Activated CD8-positive, alpha-beta T cell treated with anti-CD3 and anti-CD28 coated beads, Interleukin-2, amount 10 ng/mL, durations not matched to agents 7 days and 5 days (primary cell): ENCODE measurements at places on chromosomes 6 and 20. TPM values are rescaled to one million over a fixed set of nuclear protein-coding genes. Genes with fewer than 3 reads are reported as not detected.

- peak within 1 kb of the TSS; percentile 96 for H3K4me3 ChIP-seq
- H3K4me1 ChIP-seq: peaks cover 52% of the 10 kb centered on the region
- no peaks in the 10 kb centered on the region for H3K27me3 ChIP-seq
- peak; percentile 97 for DNase-seq
- peak within 1 kb of the TSS; percentile 94 for H3K27ac ChIP-seq
Observed at GRCh38 chr20:24992487-24993205, at the start of gene APMAP. TSS of gene APMAP (minus strand) at chr20:24992751. CDS start at chr20:24992688, 63 bp downstream.

- no peak overlapping the region for H3K27ac ChIP-seq
- no peak overlapping the region for H3K4me3 ChIP-seq
- peaks cover 65% of the 10 kb centered on the region for H3K36me3 ChIP-seq
- H3K4me1 ChIP-seq: peaks cover 3% of the 10 kb centered on the region
- DNase-seq: no peak
Observed at GRCh38 chr20:64023361-64024140, 12.4 kb upstream of the C20orf204 start.

GRCh38 chr20:47108994-47109393 lies 214.4 kb downstream of the EYA2 start:
- DNase-seq: no peak
- no peaks in the 10 kb centered on the region for H3K4me1 ChIP-seq
- H3K27me3 ChIP-seq: peaks cover 2% of the 10 kb centered on the region
- no peaks in the 10 kb centered on the region for H3K36me3 ChIP-seq

DNA sequence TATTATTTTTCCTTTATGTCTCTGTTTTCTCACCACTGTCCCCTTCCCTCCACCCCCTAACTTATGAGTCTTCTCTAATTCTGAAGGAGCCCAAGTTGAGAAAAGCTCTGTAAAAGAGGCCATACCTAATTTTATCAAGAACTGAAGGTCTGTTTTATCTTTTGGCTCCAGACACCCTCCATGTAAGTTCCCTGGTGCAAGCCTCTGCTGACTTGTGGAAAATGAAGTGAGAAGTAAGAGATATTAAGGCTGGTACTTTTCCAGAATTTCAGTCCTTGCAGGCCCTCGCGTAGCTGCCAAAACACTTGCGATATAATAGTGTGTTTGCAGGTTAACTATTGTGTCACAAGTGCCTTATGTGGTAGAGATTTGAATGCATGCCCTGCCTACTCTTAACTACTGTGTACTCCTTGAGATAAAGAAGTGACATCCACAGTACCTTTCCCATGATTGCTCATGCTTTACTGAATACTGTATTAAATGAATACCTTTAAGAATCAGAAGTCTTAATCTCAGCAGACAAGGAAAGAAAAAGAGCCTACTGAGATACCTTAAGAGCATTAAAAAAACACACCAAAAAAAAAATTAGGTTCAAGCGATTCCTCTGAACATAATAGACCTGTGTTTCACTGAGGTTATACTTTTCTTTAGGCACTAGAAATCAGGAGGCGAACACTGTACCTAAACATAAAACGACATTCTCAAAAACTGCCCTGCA lies 143.6 kb upstream of the ZNF184 start:
- H3K36me3 ChIP-seq: no peaks in the 10 kb centered on the region
- H3K27ac ChIP-seq: no peak overlapping the region
- peaks cover 40% of the 10 kb centered on the region for H3K27me3 ChIP-seq
- DNase-seq: no peak

GRCh38 chr6:83976871-83977270 lies 56.7 kb upstream of the MRAP2 start:
- no peaks in the 10 kb centered on the region for H3K4me1 ChIP-seq
- DNase-seq: no peak
- no peaks in the 10 kb centered on the region for H3K27me3 ChIP-seq

DNA sequence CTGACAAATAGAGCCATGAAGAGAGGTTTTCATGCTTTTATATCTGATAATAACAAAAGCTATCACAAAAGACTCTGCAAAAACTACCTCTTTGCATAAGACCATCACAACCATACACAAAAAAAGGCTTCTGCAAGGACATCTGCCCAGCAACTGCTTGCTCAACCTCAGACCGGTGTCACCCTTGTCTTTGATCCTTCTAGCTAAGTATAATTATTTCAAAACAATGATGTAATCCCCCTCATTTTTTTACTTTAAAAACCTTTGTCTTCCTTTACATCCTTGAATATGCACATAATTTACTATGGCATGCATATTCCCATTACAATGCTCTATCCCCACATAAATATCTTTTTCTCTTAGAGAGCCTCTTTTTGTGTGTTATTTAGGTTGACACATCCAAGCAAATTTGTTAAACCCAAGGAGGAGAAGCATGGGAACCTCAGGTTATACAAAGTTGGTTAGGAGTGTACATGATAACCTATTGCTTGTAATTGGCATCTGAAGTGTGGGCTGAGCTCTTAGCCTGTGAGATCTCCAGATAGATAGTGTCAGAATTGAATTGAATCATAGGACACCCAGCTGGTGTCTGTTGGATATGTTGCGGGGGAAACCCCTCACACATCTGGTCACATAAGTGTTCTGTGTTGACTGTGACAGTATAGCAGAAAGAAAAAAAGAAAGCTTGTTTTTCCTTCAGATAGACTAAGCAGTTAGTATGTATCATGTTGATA lies 20.7 kb upstream of the CGA start:
- H3K4me3 ChIP-seq: no peak overlapping the region
- H3K36me3 ChIP-seq: no peaks in the 10 kb centered on the region
- H3K4me1 ChIP-seq: no peaks in the 10 kb centered on the region
- DNase-seq: no peak

DNA sequence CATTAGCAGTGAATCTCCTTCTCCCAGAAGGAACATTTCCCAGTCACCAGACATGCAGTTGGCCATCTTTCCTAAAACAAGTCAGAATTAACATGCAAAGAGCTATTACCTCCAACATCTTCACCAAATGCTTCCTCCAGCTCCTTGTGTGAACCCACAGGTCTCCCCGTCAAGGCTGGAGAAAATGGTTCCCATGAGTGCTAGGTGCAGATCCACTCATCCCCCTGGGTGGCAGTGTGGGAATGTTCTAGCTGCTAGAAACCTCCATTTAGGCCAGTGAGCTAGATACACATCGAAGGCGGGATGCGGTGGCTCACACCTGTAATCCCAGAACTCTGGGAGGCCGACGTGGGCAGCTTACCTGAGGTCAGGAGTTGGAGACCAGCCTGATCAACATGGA lies 603.9 kb upstream of the SLC35B3 start:
- no peak for DNase-seq
- no peaks in the 10 kb centered on the region for H3K36me3 ChIP-seq
- no peak overlapping the region for H3K27ac ChIP-seq
- H3K4me1 ChIP-seq: no peaks in the 10 kb centered on the region
- H3K4me3 ChIP-seq: no peak overlapping the region

Gene C6orf132
- 0.03 TPM for total RNA-seq

Gene SLC17A5
- 5.7 TPM for total RNA-seq

- H3K27ac ChIP-seq: peak within 1 kb of the TSS; percentile 94
- peaks cover 19% of the 10 kb centered on the region for H3K27me3 ChIP-seq
- DNase-seq: peak; percentile 81
Observed at GRCh38 chr6:98947411-98948292, at the start of gene FBXL4. TSS of gene FBXL4 (minus strand) at chr6:98947946. CDS start at chr6:98926988, 20,958 bp downstream.

DNA sequence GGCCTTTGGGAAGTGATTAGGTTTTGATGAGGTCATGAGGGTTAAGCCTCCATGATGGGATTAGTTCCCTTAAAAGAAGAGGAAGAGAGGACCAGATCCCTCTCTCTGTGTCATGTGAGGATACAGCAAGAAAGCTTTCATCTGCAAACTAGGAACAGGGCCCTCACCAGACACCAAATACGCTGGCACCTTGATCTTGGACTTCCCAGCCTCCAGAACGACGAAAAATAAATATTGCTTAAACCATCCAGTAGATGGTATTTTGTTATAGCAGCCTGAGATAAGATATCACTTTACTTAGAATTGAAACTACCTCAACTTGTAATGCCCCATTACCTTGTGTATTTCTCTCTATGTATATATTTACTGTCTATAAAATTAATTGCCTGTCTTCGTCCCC lies 65.4 kb upstream of the NNAT start:
- no peak overlapping the region for H3K27ac ChIP-seq
- peaks cover 5% of the 10 kb centered on the region for H3K27me3 ChIP-seq
- no peaks in the 10 kb centered on the region for H3K36me3 ChIP-seq
- DNase-seq: no peak
- no peaks in the 10 kb centered on the region for H3K4me1 ChIP-seq

GRCh38 chr6:159044899-159045727 lies at the start of gene TAGAP:
TSS of gene TAGAP (minus strand) at chr6:159044991. CDS start at chr6:159044146, 845 bp downstream.
- peak within 1 kb of the TSS; percentile 99 for H3K27ac ChIP-seq
- no peaks in the 10 kb centered on the region for H3K27me3 ChIP-seq
- peak; percentile 94 for DNase-seq

DNA sequence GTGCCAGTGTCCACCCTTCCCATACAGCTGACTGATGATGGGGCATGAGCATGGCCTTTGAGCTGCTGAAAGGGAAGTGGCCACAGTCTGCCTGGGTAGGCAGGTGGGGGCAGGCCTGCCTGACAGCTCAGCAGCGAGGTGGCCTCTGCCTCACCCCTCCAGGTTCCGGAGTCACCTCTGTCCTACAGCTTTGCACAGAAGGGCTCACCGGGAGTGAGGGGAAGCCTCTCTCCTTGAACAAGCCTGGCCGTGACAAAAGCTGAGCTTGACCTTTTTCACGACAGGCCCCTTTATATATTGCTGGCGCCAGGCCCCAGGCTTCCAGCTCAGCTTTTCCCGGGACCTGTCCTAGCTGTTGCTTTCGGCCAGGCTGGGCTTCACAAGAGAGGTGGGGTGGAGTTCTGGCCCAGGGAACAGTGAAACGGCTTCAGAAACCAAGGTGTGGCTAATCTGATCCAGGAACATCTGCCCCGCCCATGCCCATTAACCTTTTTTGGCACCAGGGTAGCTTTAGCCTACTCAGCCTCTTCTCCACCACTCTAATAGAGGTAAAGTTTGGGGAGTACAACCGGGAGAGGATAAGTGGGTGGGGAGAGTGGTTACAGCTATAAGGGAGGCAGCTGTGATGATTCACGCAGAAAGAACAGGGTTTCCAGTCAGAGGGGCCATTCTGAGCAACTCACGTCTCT lies 42.9 kb downstream of the C6orf132 start:
- peaks cover 26% of the 10 kb centered on the region for H3K4me1 ChIP-seq
- peak overlapping the region; percentile 46 for H3K27ac ChIP-seq
- no peaks in the 10 kb centered on the region for H3K27me3 ChIP-seq
- H3K36me3 ChIP-seq: no peaks in the 10 kb centered on the region
- DNase-seq: no peak
- H3K4me3 ChIP-seq: no peak overlapping the region

Gene HLA-DRA
- 31.3 TPM for total RNA-seq

Gene TUBB1
- total RNA-seq: not detected

Gene PCMT1
- 104 TPM for total RNA-seq

DNA sequence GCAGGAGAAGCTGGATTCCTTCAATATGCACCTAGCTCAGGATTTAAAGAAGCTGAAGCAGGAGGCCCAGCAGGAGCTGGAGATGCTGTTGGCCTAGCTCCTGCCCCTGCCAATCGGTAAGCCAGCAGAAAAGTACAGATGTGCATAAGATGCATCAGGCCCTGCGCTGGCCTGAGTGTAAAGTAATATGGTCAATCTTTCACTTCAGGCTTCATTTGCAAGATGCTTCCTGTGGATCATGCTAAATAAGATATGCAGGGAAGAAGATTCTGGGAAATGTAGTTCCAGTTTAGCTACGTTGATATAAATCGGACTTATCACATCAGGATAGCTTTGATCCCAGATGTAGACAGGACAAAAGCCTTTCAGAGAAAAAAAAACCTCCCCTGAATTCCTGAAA lies 100.3 kb downstream of the GJA1 start:
- no peaks in the 10 kb centered on the region for H3K4me1 ChIP-seq
- DNase-seq: no peak
- H3K36me3 ChIP-seq: no peaks in the 10 kb centered on the region

GRCh38 chr6:9914951-9915350 lies 499.9 kb downstream of the TFAP2A start:
- H3K4me3 ChIP-seq: no peak overlapping the region
- no peaks in the 10 kb centered on the region for H3K4me1 ChIP-seq
- H3K27me3 ChIP-seq: no peaks in the 10 kb centered on the region
- no peaks in the 10 kb centered on the region for H3K36me3 ChIP-seq
- no peak overlapping the region for H3K27ac ChIP-seq

- peaks cover 65% of the 10 kb centered on the region for H3K36me3 ChIP-seq
- H3K4me3 ChIP-seq: no peak overlapping the region
- H3K27ac ChIP-seq: no peak overlapping the region
- peaks cover 20% of the 10 kb centered on the region for H3K4me1 ChIP-seq
- no peak for DNase-seq
Observed at GRCh38 chr6:122454673-122455072, 16.9 kb downstream of the SERINC1 start.

DNA sequence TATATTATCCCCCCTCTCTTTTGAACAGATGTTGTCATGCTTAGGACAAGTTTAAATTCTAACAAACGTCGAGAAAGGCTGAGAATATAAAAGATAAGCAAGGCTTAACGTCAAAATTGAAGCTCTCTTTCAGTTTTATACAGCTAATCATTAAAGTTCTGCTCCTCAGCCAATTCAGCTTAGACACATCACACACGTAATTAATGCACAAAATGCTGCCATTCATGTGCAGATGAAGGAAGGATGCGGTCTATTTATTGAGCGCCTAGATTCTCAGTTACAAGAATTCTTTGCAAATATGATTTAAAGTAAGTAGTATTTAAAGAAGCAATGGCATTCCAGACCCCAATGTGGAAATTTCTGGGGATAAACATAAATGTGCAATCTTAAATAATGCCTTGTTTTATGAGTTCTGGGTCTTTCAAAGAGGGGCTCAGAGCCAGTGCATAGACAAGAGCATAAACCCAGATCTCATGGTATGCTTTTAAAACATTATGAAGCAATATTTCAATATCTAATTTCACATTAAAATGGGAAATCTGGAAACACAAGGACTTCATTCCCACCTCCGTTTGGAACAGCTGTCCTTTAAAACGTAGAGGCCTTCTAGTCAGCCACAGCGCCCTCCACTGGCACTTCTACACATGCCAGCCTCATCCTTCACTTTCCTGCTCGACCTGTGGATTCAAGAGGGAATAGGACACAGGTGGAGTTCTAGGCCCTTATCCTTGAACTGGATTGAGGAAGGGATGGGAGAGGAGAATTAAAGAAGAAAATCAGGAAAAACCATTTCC lies 85.8 kb downstream of the LYRM4 start:
- peaks cover 5% of the 10 kb centered on the region for H3K36me3 ChIP-seq
- H3K4me3 ChIP-seq: peak overlapping the region; percentile 72
- H3K4me1 ChIP-seq: peaks cover 66% of the 10 kb centered on the region
- DNase-seq: peak; percentile 42

GRCh38 chr6:1592852-1593251 lies 16.9 kb upstream of the FOXC1 start:
- no peaks in the 10 kb centered on the region for H3K36me3 ChIP-seq
- H3K4me3 ChIP-seq: no peak overlapping the region
- DNase-seq: no peak
- no peak overlapping the region for H3K27ac ChIP-seq
- peaks cover 29% of the 10 kb centered on the region for H3K27me3 ChIP-seq
